Osteoblast (primary cell): ENCODE measurements at places on chromosomes 7 and 10. TPM values are rescaled to one million over a fixed set of nuclear protein-coding genes. Genes with fewer than 3 reads are reported as not detected.

SLC16A12 gene
- under 0.01 TPM in 2 replicates for total RNA-seq

AKR1C8 gene
- not detected in 2 replicates for total RNA-seq

VIM gene
- total RNA-seq: 10,072 and 10,643 TPM in 2 replicates

ATP6V0A4 gene
- total RNA-seq: under 0.01 TPM in 2 replicates

FBXO24 gene
- total RNA-seq: under 0.01 and 0.36 TPM in 2 replicates

GRCh38 chr10:116545122-116545521, 609 bp upstream of the PNLIP start:
- DNase-seq: peak; percentile 19

GRCh38 chr7:825386-825785, 6.9 kb upstream of the SUN1 start:
- peak; percentile 93 for DNase-seq

GRCh38 chr10:876438-876837, 55.1 kb downstream of the LARP4B start:
- DNase-seq: no peak

DNA sequence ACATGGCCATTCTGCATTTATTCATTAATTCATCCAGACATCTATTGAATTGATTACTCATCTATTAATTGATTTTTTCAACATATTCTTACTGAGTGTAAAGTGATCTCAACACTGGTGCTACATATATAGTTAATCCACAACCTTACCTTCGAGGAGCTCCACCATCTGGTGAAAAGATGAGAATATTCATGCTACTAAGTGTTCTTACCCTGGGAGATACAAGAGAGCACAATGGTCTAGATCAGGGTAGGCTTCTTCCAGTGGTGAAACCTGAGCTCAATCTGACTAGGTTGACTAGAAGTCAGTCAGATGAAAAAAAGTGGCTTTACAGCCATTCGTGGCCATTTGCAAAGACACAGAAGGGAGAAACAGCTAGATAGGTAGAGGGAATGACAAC, 507.4 kb downstream of the ANKRD7 start:
- no peak for DNase-seq

DNA sequence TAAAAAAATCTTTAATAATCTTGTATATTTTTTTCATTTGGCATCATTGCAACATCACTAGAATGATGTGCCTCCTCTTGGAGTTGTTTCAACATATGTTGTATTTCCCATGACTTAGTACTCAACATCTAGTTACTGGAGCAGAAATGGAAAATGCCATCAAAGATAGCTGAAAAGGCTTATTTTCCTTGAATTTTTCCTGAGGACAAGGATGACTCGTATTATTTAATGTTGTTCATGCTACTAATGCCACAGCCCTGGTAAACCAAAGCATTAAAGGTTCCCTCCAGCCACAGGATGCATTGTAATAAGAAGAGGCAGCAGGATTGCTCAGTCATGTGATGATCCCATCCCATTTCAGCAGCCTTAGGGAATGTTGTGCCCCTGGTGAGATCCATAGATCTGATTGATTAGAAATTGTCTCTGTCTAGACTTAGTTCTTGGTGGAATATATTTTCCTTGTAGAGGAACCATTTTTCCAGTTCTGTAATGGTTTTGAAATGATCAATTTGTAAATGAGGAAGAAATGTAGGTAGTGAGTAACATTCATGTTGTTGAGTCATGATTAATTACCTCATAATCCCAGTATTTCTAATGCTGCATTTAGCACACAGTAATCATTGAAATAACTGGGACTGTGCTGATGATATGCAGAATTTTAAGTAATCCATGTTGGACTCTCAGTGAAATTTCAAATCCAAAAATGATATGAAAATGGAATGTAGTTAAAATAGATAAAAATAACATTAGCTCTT, 91.3 kb upstream of the SMIM30 start:
- DNase-seq: no peak

DNA sequence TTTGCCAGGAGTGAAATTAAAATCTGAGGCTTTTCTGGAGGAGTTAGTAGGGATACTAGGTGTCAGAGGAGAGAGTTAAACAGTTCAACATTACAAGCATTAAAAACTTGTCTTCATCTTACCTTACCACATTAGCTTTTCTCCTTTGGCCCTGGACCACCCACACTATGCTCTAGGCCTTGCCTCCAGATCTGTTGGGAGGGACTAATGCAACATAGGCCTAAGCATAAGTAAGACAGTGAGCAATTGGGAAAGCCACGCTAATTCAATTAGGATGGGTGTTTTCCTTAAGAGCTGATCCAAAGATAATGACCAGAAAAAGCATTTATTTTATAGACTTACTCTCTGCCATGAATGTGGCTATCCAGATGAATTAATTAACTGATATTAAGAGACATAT, 158.9 kb downstream of the ELMO1 start:
- no peak for DNase-seq

DNA sequence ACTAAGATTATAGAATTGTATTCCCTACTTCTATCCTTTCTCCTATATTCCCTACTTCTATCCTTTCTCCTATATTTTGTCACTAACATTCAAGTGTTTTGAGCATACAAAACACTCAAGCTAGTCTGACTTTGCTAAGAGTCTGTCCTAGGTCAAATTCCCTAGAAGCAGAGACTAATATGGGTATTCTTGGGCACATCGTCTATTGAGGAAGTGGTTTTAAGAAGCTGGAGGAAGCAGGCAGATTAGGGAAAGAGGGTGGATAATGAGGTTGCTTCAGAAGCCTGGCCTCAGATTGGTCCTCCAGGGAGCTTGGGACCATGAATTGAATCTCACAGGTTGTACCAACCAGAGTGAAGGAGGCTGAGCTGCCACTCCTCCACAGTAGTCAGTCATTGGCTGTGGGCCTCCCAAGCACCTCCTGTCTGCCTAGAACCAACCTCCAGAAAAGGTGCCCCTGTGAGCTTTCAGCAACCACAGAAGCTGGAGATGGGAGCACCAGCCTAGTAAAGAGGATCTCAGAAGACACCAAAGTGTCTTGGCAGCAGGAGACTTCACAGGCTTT, 295.9 kb upstream of the PHF14 start:
- DNase-seq: no peak

DNA sequence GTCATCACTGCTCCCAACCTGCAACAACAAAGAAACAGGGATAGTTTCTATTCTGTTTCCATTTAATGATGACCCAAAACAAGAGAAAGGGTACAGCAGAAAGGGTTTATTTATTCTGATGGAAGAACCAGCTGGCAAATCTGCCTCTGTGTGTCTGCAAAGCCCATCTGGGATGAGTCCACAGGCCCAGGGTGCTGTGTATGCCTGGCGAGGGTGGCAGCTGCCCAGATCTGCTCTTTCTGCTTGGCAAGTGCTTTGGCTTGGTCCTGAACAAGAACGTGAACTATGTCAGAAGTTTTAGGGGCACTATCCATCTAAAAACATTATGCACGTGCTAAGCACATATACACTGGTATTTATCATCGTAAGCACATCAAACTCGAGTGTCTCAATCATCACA, 333.8 kb downstream of the CXCL12 start:
- DNase-seq: no peak

- DNase-seq: no peak
Observed at GRCh38 chr10:21084700-21085099, 187.6 kb upstream of the NEBL start.

DNA sequence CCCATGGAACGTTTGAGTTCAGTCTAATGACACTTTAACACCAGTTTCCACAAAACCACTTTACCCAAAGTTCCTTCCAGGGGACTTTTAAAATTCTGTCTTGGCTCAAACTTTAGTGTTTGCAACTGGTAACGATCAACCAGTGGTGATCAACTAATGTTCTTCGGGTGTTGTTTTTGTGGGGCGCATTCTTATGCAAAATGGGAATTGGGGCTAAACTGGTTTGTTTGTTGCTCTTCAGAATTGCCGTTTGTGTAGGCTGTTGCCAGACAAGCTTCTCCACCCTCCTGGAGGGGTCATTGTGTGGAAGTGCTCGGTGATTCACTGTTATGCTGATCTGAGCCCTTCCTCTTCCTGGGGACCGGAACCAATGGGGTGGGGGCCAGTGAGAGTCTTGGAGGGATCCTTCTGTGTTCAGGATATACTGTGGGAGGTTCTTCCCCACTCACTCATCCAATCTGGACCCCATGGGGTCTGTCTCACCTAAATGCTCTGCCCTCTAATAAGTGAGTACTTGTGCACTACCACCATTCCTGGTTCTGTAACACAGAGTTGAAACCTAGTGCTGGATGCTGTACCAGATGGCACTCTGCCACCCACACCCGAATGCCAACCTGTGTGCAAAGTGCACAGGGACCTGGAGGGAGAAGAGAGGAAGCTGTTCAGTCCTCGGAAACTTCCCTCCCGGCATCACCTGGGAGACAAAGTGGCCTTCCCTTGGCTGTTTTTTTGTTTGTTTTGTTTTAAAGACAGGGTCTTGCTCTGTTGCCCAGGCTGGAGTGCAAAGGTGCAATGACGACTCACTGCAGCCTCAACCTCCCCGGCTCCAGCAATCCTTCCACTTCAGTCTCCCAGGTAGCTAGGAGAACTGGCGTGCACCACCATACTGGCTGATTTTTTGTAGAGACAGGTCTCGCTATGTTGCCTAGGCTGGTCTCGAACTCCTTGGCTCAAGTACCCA, 2.1 kb downstream of the NFE2L3 start:
- peak; percentile 81 for DNase-seq

DNA sequence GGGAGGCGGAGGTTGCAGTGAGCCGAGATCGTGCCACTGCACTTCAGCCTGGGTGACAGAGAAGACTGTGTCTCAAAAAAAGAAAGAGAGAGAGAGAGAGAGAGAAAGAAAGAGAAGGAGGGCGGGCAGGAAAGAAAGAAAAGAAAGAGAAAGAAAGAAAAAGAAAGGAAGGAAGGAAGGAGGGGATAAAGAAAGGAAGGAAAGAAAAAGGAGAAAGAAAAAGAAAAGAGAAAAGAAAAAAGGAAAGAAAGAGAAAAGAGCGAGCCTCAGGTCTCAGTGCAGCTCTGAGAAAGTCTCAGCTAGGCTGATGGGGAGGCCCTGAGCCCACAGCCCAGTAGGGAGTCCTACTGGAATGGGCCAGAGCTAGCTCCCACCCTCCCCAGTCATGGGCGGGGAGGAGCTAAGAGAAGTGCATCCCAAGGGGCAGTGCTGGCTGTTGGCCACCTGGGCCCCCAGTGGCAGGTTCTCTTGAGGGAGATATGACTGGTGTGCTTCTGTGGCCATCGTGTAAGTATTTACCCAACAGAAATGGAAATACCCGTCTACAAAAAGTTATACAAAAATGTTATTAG, 69.3 kb downstream of the ABRAXAS2 start:
- no peak for DNase-seq

- no peak for DNase-seq
Observed at GRCh38 chr10:78699971-78700370, 368.8 kb upstream of the ZMIZ1 start.
